ENCODE measurements at places on chromosomes 2 and 18.

- DNase-seq, result no peak
Observed at GRCh38 chr2:106531676-106532214, 44.6 kb downstream of the CD8B2 start.

- DNase-seq, result peak; percentile 74
Observed at GRCh38 chr18:46946656-46947282, 29.4 kb downstream of the KATNAL2 start.

GRCh38 chr2:200677721-200678532 is 92.1 kb downstream of the AOX1 start:
- DNase-seq, result no peak

DNA sequence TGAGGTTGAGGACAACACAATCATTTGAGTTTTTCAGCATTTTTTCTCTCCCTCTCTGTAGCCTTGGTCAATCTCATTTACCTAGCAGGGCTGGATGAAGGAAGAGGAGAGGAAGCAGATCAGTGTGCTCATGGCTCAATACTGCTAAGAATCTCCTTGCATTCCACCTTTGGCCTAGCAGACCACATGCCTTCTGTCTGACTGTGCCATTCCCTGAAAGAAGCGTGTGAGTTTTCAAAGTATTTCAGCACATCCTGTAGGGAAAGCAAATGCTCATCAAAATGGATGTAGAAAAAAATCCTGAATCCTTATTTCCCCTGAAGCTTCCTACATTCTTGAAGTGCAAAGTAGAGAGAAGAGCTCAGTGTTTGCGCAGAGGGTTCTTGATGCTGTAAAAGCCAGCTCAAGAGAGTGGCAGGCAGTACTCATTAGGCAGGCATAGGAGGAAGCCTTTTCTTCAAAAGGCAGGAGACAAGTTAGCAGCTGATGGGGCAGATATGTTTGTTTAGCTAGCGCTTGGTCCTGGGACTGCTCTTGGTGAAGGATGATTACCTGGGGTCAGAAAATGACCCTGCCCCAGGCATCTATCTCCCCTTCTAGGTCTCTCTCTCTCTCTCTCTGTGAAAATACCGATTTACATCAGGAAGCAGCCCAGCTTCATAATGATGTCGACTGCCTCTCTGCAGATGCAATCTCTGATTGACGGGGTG is 14.4 kb upstream of the PIK3C3 start:
- no peak for DNase-seq

DNA sequence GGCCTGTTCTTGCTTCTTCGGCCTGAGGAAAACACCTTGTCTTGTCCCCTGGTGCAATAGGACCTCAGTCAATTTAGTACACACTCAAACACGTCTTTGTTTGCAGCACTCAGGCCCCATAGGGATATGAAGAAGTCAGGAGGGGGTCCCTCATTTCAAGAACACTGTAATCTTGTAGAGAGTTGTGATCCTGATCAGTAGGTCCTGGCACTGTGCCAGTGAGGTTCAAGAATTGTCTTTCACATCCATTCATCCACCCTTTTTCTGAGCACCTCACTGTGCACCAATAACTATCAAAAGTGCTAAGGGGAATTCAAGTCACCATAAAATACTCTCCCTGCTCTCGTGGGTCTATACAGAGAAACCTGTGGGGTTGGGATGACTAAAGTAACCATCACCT is 131.4 kb upstream of the LHCGR start:
- DNase-seq, result no peak

DNA sequence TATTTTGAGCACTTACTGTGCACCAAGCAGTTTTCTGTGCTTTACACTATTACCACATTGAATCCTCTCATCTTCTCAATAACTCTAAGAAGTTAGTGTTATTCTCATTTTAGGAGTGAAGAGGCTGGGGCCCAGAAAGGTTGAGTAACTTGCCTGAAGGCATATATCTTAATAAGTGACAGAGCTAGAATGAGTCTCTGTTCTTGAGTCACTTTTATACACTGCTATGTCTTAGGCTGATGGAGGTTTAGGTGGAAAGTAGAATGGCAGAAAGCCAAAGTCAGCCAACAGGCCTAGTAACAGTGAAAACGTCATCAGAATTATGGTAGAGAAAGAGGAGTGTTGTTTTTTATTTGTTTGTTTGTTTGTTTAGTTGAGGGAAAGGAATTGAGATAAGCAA is 27.9 kb upstream of the RPE start:
- no peak for DNase-seq

DNA sequence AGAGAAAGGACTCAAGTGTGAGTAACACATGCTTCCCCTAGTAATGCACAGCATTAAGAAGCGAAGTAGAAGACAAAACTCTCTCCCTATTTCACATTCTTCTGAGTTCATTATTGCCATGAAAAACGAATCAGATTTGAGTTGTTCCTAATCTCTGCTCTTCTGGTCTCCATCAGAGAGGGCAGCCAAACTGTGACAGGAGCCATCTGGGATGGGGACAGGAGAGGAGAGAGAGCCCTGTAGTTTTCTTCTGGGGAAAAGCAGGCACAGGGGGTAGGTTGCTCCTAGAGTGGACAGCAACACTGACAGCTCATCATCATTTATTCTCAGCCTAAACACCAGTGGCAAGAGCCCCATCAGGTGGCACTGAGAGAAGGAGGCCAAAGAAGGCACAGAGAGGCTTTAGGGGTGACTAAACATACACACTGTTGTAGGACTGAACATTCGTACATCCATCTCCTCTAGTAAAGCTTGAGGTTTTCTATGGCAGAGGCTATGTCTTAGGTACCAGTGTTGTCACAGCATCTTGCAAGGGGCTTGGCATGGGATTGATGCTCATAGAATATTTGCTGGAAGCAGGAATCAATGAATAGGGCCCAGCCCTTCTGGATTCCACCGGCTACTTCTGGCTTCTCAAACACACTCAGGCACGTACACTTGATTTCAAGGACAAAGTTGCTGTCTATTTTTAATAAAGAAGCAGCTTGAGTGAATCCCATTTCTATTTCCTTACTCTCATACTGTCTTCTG is 33.1 kb downstream of the SLC8A1 start:
- no peak for DNase-seq

DNA sequence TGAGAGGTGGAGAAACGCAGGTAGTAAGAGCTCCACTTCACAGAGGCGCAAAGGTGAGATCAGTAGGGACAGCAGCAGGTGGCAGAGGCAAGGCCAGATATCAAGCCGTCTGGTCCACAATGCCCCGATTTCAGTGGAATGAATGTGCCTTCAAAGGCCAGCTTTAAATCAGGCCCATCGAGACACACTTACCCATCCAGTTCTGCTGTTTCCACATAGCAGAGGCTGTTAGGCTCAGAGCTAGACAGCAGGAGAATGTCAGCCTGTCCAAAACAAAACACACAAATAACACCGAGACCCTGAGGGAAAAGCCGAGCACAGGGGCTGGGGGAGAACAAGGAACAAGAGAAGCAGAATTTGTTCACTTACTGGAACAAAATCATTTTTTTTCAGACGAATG is 75.8 kb upstream of the NARS1 start:
- DNase-seq, result no peak

- DNase-seq, result no peak
Observed at GRCh38 chr18:57455576-57456129, 20.5 kb downstream of the ONECUT2 start.

GRCh38 chr18:68509902-68510301 is 205.0 kb downstream of the TMX3 start:
- DNase-seq, result no peak

DNA sequence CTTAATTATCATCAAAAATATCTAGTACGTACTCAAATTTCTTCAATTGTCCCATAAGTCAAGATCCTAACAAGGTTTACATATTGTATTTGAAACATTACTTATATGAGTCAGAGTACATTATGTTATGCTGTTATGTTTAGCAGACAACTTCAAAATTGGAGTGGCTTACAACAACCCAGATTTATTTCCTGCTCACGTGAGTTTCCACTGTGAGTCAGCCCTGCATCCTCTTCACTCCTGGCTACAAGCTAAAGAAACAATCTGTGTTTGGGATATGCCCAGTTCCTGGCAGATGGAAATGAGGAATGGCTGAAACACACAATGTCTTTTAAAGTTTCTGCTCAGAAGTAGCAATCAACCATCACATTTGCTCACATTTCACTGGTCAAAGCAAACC is 31.5 kb upstream of the TANC1 start:
- no peak for DNase-seq

GRCh38 chr2:36197181-36197971 is 158.2 kb upstream of the CRIM1 start:
- no peak for DNase-seq

- DNase-seq, result no peak
Observed at GRCh38 chr18:7089369-7089768, 28.2 kb downstream of the LAMA1 start.

DNA sequence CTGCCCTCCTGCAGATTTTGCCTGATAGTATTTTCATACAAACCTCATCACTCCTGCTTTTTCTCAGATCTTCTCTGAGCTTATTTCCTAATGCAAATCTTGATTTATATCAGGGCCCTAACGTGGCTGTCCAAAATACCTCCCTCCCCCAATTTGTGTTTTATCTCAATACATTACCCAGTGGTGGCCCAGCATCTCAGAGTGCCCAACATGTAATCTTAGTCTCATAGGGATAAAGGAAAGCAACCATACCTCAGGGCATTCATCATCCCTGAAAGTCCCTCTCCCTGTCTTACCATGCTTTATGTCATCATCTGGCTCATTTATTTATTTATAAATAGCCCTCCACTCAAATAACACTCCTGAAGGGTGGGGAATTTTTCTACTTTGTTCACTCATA is 135.3 kb downstream of the SLC8A1 start:
- no peak for DNase-seq

GRCh38 chr2:42755191-42755880 is 8.6 kb downstream of the OXER1 start:
- DNase-seq, result peak; percentile 90

DNA sequence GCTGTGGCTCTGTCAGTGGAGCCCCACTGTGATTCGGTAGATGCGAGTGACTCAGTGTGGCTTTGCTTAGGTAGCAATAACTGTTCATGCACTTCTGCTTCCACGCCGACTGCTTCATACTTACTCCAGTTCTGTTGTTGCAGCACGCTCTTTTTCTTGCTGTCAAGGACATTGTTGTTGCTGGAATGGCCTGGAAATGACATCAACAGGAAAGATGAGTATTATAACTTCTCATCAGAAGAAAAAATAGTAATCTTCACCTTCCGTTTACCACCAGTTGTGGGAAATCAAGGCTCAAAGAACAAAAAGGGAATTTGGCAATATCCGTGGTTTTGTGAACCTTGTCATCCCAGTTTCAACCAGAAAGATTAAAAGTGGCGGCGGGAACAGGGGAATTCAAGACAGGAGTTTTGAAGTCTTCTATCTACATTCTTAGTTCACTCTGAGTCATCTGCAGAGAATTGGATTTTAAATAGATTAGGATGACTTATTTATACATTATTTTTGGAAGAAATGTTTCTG is 8.3 kb downstream of the TM4SF20 start:
- peak; percentile 95 for DNase-seq

GRCh38 chr2:31163011-31163539 is 24.8 kb upstream of the GALNT14 start:
- DNase-seq, result no peak

DNA sequence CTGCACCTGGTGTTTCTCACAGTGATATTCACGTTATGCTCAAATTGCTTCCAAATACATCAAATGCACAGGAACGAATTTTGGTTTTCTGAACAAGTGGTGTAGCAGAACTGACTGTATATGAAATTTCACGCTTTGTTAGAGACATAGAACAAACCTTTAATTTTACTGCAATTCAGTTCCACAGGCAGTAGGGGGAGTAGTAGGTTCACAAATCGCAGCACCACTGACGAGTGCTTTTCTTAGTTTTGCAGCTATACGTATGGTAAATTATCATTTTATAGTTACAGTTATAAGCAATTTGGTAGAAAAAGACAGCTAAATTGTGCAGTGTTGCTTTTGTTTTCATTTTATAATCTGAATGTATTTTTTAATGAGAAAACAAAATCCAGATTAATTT is 113.3 kb downstream of the KIAA1328 start:
- peak; percentile 12 for DNase-seq

GRCh38 chr2:21260311-21260710 is 136.5 kb downstream of the TDRD15 start:
- no peak for DNase-seq

GRCh38 chr2:235238537-235238936 is 255.3 kb upstream of the AGAP1 start:
- no peak for DNase-seq

GRCh38 chr2:65483763-65484162 is 51.4 kb upstream of the SPRED2 start:
- DNase-seq, result no peak
